ENCODE measurements at places on chromosomes 1 and 21.
A peak's percentile ranks its signal among the peaks of the same experiment; 100 is the strongest.

- no peak for DNase-seq
These were observed 38.8 kb upstream of the RGS8 start for GRCh38 chr1:182723200-182723599.

DNA sequence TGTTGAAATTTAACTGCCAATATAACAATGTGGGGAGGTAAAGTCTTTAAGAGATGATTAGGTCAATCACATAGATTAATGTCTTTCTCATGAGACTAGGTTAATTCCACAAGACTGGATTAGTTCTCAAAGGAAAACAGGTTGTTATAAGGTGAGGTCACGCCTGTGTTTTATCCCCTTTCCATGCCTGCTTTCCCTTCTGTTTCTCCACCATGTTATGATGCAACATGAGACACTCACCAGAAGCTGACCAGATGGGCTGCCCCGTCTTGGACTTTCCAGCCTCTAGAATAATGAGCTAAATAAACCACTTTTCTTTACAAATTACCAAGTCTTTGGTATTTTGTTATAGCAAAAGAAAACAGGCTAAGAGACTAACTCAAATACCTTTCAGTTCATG lies 70.8 kb downstream of the DDAH1 start:
- DNase-seq: no peak

- no peak for DNase-seq
These were observed 587.1 kb downstream of the LMO4 start for GRCh38 chr1:87915771-87916170.

GRCh38 chr1:148318123-148318903 lies 164.8 kb downstream of the PPIAL4G start:
- DNase-seq: peak; percentile 19

GRCh38 chr1:85607126-85607920 lies 26.8 kb downstream of the CCN1 start:
- DNase-seq: no peak

DNA sequence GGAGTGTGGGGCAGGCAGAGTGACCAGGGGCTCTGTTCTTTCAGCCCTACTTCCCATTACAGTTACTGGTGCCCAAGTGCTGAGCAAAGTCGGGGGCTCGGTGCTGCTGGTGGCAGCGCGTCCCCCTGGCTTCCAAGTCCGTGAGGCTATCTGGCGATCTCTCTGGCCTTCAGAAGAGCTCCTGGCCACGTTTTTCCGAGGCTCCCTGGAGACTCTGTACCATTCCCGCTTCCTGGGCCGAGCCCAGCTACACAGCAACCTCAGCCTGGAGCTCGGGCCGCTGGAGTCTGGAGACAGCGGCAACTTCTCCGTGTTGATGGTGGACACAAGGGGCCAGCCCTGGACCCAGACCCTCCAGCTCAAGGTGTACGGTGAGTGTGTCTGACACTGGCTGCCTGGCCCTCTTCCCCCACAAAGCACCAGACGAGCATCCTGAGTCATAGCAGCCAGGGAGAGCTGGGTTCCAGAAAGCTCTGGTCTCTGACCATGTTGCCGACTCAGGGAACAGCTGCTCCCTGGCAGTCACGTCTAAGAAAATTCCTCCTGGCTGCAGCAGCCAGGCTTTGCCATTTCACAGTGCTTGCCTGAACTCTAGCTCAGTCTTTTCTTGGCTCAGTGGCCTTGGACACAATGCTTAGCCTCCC lies 3.3 kb downstream of the SLAMF8 start:
- DNase-seq: peak; percentile 74

GRCh38 chr1:155196103-155196892 lies 11.4 kb downstream of the THBS3 start:
- peak; percentile 89 for DNase-seq

GRCh38 chr21:43866659-43867331 lies 1.8 kb downstream of the AGPAT3 start:
- no peak for DNase-seq

GRCh38 chr21:14251336-14251735 lies 35.4 kb downstream of the RBM11 start:
- DNase-seq: no peak

DNA sequence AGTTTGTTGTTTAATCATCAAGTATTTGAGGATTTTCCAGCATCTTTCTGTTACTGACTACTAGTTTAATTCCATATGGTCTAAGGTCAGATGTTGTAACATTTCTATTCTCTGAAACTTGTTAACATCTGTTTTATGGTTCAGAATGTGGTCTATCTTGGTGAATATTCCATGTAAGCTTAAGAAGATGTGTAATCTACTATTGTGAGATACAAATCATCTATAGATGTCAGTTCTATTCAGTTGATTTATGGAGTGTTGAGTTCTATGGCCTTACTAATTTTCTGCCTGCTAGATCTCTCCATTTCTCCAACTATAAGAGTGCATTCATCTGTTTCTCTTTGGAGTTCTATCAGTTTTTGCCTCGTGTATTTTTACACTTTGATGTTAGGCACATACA lies 31.5 kb downstream of the WARS2 start:
- no peak for DNase-seq

DNA sequence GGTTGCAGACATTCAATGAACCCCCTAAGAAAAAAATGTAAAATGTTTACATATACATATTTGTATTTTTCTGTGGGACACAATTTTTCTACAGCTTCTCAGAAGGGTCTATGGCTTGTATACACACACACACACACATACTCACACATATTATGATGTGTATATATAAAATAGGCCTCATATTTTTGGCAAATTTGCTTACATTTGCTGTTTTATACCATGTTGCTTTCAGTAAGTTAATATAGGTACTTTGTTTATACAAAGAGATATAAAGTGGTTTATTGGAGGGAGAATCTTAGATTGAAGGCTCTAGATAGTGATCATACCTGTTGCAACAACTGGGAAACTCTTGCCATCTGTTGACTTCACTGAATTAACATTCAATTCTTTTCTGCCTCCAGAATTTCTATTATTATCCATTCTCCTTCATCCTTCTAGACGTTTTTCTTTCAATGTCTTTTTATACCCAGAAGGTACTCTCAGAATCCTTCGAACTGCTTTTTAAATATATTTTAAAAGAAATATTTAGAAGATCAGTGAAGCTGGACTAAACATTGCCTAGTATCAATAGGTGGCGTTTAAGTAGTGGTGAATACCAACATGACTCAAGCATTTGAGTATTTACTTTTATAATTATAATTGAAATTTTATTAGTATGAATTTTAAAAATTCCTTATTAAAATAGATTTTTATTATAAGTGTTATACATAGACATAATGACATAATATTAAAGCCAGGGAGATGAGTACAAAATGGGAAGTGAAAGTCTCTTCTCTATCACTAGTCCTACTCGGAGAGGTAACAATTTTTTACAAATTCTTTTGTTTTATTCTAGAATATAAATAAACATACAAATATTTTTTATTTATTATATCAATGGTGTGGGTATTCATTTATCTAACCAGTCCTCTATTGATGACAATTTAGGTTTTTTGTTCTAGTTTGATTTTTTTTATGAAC lies 10.2 kb downstream of the CD55 start:
- no peak for DNase-seq

GRCh38 chr1:155206891-155207805 lies 549 bp downstream of the THBS3 start:
- DNase-seq: peak; percentile 91

- DNase-seq: peak; percentile 41
These were observed 7.4 kb downstream of the SOX13 start for GRCh38 chr1:204080163-204080903.

DNA sequence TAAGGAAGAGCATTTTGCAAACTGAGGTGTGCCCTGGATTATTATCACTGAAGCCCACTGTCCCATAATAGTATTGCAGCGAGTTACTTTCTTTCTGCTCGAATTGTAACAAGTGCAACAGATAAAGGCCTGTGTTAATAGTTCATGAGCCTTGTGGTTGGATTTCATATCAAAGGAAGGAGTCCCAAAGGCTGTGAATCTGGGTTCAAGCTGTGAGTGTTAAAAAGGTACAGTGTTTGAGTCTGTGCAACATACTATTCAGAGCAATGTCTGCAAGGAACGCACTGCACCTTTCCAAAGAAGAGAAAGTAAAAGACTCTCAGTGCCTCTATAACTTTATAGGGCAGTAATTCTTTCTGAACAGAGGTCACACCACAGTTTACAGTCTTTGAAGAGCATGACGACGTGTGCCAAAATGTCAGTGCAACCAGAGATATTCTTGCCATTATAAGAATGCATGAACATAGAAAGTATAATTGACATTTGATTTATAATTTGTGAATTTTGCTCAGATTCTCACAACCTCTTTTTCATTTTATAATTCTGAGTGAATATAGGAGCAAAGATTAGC lies 79.1 kb downstream of the CDC7 start:
- no peak for DNase-seq

DNA sequence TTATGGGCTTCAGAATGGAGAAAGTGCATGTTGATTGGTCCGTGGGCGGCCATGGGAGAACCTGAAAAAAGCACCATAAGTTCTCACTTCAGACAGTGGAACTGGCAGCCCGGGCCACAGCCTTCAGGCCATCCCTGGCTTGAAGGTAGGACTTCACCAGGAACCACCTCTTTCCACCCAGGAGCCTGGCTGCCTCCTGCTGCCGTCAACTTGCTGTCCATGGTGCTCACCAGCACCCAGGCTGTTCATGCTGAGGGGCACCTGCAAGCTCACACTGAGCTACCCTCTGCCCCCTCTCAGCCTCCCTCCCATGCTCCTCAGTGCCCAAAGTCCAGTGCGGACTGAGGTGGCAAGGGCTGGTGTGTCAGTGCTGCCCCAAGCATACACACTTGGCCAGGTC lies 12.9 kb upstream of the FNBP1L start:
- no peak for DNase-seq

- DNase-seq: no peak
These were observed 25.1 kb downstream of the WDR64 start for GRCh38 chr1:241677201-241677600.

DNA sequence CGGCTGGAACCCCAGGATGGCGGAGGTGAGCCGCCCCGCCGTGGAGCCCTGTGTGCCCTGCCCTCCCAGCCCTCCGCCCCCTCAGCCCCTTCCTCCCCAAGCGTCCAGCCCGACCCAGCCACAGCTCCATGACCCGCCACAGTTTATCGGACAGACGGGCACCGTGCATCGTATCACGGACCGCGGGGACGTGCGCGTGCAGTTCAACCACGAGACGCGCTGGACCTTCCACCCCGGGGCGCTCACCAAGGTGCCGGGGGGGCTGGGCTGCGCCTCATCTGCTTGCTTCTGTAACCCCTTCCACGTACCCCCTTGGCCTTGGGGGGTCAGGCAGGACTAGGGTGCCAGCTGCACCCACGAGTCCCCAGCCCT lies 6.6 kb upstream of the MMP23B start:
- DNase-seq: no peak

- peak; percentile 80 for DNase-seq
These were observed 1.2 kb downstream of the SH3GLB1 start for GRCh38 chr1:86705665-86705985.

GRCh38 chr1:168672278-168672677 lies 56.7 kb downstream of the DPT start:
- no peak for DNase-seq

DNA sequence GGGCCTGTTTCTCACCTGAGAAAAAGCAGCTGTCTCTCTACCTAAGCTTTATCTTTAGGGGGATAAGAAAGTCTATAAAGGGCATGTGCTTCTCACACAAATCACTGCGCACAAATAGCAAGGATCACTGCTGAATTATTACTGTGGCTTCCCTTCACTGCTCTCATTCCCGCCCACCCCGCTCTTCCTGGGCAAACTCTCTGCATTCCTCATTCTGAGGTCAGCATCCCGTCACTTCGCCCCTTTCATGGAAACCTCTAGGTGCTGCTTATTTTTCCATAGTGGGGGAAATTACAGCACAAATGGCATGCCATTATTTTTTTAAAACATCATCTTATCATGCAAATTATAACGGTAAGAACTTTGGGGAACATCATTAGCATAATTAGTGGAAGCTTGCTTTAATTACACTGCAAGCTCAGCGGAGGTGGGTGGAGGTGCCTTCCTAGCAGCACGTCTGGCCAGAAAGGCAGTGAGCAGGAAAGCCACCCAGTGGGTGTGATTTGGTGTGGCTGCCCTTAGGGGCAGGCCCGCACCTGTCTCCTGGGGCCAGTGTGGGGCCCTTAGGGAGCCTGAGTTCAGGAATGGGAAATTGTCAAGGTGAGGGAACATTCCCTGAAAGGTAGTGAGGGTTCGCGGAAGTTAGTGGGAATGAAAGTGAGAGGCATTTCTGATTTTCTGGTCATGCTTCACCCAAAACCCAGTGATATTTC lies 105.9 kb downstream of the LAMC2 start:
- DNase-seq: no peak

GRCh38 chr1:87196110-87196827 lies 132.4 kb upstream of the LMO4 start:
- no peak for DNase-seq

DNA sequence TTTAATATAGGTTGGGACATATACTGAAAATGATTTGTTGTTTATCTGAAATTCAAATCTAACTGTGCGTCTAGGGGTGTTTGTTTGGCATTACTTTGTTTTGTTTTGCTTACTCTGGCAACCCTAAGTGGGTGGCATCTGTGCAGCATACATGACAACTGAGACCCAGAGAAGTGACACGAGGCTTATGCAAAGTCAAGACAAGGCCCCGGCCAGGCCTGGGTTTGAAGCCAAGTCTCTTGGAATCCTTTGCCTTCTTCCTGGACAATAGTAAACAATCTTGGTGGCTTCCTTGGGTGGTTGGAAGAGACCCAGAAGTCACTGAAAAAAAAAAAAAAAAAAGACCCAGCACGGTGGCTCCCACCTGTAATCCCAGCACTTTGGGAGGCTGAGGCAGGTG lies 197.6 kb upstream of the TMEM51 start:
- no peak for DNase-seq

- no peak for DNase-seq
These were observed 142.3 kb upstream of the COL6A1 start for GRCh38 chr21:45839274-45839673.

GRCh38 chr1:80926531-80926930 lies 874.2 kb upstream of the ADGRL2 start:
- DNase-seq: no peak

GRCh38 chr1:171988243-171988885 lies 147.1 kb downstream of the DNM3 start:
- DNase-seq: no peak

DNA sequence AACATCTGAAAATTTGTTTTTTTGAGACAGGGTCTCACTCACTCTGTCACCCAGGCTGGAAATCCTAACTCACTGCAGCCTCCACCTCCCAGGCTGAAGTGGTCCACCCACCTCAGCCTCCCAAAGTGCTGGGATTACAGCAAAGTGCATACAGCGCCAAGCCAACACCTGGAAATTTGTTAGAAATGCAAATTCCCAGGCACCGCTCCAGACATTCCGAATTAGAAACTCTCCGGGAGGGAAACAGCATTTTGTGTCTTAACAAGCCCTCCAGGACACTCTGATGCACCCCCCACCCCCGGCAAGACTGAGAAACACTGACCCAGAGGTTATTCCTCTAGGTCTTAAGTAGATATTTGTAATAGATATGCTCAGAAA lies 49.1 kb downstream of the ARID4B start:
- DNase-seq: no peak

- no peak for DNase-seq
These were observed 105.6 kb downstream of the LEPR start for GRCh38 chr1:65526049-65526556.

- no peak for DNase-seq
These were observed 65.4 kb downstream of the MATN1 start for GRCh38 chr1:30658014-30658336.

Data from brain (organoid and tissue), 16 donors.